ENCODE measurements at places on chromosomes 4 and X.

GRCh38 chr4:11640584-11640983 is 211.9 kb upstream of the HS3ST1 start:
- no peak for DNase-seq

DNA sequence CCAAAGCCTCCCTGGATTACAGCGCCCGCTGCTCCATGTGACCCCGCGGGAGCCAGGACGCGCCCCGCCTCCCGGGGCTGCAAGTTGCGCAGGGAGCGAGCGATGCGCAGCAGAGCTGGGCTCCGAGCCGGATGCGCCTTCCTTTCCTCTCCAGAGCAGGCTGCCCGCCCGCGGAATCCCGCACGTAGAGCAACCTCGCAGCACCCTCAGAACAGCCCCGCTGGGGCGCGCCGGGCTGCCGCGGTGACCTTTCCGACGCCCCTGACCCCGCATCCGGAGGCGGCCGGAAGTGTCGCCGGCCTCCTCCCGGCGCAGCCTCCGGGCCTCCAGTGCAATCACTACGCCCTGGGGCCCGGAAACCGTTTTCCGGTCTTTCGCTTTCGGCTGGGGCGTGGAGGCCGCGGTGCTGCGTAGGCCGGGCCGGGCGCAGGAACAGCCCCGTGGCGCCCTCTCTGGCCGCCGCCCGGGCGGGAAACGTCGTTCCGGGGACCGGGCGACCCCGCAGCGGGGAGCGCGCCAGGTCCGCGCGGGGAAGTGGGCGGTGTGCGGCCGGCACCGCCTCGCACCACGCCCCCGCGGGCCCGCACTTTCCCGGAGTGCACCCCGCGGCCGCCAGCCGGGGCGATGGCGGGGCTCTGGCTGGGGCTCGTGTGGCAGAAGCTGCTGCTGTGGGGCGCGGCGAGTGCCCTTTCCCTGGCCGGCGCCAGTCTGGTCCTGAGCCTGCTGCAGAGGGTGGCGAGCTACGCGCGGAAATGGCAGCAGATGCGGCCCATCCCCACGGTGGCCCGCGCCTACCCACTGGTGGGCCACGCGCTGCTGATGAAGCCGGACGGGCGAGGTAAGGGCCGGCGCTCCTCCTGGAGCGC is at the start of gene CYP4V2:
TSS of gene CYP4V2 (plus strand) at position 368 of the 866 bp plus-strand sequence. CDS start at position 625, 257 bp downstream.
- peak; percentile 89 for DNase-seq

DNA sequence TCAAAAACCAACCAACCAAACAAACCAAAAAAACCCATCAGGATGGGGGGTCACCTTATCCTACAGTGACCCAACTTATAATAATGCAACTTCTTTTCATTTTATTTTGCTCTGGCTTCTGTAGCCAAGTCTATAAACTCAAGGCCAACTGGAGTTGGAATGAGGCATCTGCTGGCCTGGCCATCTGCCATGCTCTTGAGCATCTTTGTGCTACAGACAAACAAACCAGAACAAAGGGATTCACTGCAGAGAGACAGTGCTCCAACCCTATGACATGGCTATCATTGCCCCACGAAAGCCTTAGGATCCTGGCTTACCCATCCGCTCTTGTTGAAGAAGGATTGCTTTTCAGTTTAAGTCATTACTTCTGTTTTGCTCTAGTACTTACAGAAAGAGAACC is 49.2 kb upstream of the SCRG1 start:
- no peak for DNase-seq

GRCh38 chr4:5941601-5942000 is 48.7 kb upstream of the CRMP1 start:
- no peak for DNase-seq

- DNase-seq: no peak
Measured at GRCh38 chr4:101792056-101792590, 1.6 kb downstream of the BANK1 start.

DNA sequence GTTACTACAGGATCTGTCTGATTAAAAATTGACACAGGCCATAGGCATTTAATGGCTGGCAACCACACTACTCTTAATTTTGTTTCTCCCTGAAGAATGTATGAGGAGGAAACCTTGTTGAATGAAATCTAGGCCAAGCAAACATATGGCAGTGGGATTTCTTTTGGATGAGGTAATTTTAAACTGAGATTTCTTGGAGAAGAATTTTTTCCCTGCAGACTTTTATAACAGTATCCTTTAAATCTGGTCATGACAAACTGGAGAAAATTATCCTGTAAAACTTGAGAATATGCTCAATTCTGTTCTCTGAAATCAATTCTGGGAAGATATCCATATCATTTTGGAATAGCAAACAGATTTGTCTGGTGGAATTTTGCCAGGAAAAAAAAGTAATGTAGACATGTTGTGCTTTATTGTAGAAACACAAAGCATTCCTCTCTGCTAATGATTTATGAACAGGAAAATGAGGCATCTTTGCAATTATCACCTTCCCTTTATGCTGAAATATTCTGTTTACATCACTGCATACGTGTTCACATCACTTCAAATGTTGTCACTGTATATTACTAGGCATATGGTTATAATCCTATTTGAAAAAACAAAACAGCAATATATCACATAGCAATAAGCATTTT is 108.3 kb upstream of the ARSJ start:
- DNase-seq: no peak

GRCh38 chrX:154443992-154444754 is at the start of gene FAM50A:
Gene FAM50A (plus strand): TSS chrX:154444141. CDS start chrX:154444236, 95 bp downstream.
- peak; percentile 67 for DNase-seq

GRCh38 chr4:89788206-89789072 is 48.5 kb downstream of the SNCA start:
- DNase-seq: no peak

DNA sequence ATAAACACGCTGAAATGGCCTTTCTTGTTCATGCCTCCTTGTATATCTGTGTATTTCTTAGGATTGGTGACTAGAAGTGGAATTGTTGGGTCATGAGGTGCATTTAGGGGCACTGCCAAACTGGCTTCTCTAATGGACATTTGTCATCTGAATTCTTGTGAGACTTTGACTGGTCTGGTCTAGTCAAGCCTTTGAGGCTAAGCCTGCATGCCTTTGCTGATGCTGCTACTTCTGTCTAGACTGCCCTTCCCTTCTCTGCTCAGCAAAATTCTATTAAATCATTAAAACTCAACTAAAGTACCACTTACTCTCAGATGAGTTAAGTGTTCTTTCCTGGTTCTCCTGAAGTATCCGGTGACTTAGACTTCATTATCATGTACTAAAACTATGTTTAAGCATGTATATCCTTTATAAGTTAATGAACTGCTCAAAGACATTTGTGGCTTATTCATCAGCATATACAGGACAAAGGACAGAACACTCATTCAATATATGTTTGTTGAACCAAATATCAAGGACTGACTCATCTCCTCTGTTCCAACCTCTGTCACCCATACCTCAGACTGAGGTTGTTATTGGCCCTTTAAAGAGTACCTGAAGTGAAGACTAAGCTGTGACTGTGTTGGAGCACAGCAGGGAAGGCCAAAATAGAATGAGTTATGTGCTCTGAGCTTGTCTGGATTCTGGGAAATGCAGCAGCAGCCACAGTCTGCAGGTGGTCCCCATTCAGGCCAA is 9.0 kb downstream of the TCEAL1 start:
- no peak for DNase-seq

DNA sequence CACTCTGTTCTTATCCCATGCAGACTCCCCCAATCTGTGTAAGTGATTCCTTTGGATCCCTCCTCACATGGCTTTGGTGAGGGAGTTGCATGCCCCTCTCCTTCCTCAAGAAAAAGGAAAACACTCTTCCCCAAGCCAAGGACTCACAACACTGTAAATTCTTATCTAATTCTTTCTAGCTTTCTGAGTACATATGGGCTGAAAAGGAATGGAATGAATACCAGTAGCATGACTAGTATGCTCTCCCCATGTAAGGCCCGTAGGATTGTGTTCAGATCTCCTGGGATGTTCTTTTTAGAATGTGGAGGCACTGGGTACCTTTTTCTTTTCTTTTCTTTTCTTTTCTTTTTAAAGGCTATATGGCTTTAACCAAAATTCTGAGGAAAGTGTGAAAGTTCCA is 17.0 kb upstream of the MAGED1 start:
- no peak for DNase-seq

- DNase-seq: no peak
Measured at GRCh38 chr4:92447255-92447905, 143.6 kb downstream of the GRID2 start.

GRCh38 chr4:151955721-151956380 is 195.0 kb upstream of the GATB start:
- no peak for DNase-seq

DNA sequence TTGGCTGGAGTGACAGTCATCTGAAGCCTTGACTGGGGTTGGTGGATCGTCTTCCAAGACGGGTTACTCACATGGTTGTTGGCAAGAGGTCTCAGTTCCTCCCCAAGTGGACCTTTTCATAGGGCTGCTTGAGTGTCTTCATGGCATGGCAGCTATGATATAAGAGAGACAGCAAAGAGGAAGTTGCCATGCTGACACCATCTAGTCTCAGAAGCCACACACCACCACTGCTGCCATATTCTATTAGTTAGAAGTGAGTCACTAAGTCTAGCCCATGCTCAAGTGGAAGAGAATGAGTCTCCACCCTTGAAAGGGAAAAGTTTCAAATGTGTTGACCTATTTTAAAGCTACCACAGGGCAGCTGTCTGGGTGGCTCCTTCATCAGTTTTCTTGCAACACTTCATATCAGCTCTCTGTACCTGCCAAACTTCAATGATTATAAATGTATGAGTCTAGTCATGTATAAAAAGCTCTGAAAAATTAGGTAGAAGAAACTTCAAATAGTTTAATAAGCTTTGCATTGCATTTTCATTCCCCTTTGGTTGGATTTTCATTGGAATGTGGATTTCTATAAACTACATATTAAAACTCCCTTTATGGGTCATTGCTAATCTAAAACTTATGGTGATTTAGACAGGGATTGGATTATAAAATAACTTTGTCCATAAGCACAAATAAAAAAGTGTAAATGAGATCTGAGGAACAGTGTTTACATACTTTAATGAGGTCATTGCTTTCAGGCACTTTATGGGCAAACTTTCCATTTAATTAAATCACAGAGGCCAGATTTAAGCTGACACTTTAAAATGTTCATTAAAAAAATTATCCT is 68.0 kb upstream of the ATXN3L start:
- DNase-seq: no peak

GRCh38 chr4:157776930-157777528 is 395.8 kb downstream of the GASK1B start:
- DNase-seq: no peak

GRCh38 chr4:25059791-25060190 is 29.0 kb upstream of the LGI2 start:
- DNase-seq: no peak

- no peak for DNase-seq
Measured at GRCh38 chr4:5018603-5019002, 655 bp downstream of the CYTL1 start.

- no peak for DNase-seq
Measured at GRCh38 chr4:83129264-83129663, 14.7 kb upstream of the PLAC8 start.

DNA sequence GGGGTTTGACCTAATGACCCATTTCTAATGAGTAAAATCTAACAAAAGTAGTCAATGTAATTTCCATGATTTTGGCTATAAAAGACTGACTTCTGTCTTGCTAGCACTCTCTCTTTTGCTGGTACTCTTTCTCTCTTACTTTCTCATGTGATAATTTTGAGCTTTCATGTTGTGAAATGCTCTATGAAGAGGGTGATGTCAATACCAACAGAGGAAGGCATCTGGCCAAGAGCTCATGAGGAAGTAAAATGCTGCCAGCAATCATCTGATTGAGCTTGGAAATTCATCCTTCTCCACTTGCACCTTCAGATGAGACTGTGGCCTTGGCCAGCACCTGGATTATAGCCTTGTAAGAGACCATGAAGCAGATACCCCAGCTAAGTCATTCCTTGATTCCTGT is 347.7 kb downstream of the HS3ST1 start:
- no peak for DNase-seq

Measured in central memory CD4-positive, alpha-beta T cell (primary cell).